Urinary bladder (tissue), 4 donors: ENCODE measurements at places on chromosomes 7 and 10. TPM values are rescaled to one million over a fixed set of nuclear protein-coding genes. Genes with fewer than 3 reads are reported as not detected.
A peak's percentile ranks its signal among the peaks of the same experiment; 100 is the strongest.

DNA sequence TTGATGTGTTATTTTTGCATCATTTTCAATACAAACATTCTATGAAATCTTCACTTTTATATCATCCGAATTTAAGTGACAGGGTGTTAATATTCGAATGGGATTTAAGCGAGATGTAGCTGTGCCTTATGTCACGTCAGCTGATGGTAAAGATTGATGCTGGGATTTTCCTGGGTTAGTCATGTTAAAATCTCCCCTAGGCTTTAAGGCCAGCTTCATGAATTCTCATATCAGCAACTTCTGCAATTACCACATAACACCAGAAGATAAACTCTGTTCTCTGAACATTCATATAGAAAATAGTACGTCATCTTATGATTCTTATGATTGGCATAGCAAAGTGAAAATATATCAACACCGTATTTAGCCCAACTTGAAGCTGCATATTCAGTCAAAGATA is 669.2 kb downstream of the PCDH15 start:
- no peak for DNase-seq

DNA sequence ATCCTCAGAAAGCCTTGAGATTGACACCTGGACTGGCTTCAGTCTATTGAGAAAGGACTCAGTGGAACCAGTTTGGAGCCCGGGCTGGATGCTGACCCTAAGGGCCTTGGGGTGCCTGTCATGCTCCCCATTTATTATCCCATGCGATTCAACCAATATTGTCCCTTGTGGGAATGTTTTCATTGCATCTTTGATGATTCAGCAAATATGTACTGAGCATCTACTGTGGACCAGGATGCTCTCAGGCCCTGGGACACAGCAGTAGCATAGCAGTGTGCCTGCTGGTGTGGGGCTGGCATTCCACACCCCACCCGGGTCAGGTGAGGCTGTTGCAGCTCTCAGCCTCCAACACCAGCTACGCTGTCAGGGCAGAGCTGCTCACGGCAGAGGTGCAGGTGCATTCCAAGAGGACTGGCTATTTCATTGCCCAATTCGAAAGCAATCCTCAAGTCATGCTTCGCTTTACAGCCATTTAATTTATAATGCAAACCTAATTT is 586.0 kb downstream of the TCERG1L start:
- DNase-seq: no peak

- no peak for DNase-seq
Measured at GRCh38 chr10:132198381-132199181, 11.8 kb downstream of the DPYSL4 start.

- no peak for DNase-seq
Measured at GRCh38 chr7:2528481-2529095, 9.0 kb downstream of the LFNG start.

DNA sequence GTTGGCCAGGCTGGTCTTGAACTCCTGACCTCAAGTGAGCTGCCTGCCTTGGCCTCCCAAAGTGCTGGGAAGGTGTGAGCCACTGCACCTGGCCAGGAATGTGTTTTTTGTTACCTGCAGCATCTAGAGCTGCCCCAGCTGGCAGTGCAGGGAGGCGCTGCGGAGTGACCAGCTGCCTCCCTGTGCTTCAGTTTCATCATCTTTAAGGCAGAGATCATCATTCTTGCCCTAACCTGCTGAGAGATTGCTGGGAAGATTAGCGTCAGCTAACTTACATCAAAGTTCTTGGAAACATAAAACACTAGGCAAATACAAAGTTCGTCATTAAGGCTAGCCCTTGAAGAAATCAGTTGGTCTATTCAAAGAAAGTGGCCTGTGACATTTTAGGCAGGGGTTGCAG is 2.3 kb downstream of the ZNF282 start:
- no peak for DNase-seq

DNA sequence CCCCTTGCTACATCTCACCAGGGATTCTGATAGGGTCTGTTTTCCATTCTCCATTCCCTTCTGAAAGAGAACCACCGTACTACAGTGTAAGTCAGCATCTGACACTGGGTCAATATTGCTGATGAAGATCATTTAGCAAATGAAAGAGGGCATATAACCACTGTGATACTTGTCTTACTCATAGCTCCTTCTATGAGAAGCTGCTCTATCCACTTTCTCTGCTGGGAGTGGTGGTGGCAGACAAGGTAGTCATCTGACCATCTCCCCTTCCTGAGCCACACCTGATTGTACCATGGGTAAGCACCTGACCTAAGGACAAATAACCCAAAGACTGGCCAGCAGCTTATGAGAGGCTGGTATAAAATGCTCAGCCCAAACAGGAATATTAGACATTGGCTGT is 220.4 kb downstream of the DOCK4 start:
- no peak for DNase-seq

- DNase-seq: peak; percentile 52
Measured at GRCh38 chr10:99996671-99997648, 12.8 kb downstream of the DNMBP start.

DNA sequence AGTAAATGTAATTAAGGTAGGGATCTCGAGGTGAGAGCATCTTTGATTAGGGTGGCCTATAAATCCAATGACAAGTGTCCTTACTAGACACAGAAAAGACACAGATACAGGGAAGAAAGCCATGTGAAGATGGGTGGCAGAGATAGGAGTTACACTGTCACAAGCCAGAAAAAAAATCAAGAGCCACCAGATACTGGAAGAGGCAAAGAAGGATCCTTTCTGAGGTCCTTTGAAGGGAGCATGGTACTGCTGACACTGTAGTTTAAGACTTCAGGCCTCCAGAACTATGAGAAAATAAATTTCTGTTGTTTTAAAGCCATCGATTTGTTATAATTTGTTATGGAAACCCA is 56.6 kb downstream of the MKLN1 start:
- DNase-seq: no peak

DNA sequence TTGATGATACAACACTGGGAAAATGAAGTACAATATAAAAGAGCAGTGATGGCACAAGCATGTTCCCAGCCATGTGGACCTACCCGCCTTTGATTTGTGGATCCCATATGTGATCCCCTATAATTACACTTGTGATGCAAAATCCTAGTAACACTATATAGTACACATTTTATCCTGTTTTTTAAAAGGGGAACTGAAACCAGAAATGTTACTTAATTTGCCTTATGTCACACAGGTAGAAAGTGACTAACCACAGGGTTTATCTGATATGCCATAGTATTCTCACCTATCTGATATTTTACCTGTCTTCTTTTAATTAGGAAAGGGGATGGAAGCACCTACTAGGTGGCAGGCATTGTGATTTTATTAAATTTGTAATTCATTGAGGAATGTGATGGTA is 35.0 kb downstream of the ARMC3 start:
- DNase-seq: no peak

DNA sequence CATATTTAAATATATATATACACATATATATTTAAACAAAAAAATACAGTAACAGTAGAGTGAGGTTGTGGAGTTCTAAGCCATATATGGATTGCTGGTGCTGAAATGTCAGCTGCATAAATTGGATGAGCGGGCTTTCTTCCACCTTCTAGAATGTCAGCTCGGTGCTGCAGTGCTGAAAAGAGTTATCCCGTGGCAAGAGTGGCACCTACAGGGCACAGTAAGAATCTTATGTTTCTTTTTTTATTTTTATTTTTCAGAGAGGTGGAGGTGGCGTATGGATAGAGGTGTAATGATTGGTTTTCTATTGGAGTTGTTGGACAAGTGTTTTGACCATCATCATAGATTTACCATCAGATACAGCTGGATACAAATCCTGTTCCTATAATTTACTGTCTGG is 86.2 kb upstream of the DYNC1I1 start:
- DNase-seq: no peak

GRCh38 chr7:27123477-27124053 is 7.0 kb downstream of the HOXA4 start:
- DNase-seq: no peak

DNA sequence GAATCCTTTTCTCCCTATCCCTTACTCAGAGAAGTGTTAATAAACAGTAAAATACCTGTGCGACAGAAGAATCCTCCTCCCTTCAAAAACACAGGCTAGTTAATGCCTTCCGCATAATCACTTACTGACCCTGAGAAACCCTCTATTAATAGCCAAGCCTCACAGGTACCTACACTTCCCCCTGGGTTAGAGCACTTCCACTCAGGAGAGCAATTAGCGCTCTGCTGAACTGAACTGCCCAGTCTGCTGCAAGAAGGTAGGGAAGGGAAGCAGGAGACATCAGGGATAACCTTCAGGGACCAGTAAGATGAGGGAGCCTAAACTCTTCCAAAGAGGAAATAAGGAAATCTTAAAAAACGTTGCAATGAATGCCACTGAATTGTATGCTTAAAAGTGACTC is 39.6 kb downstream of the KIAA1549 start:
- DNase-seq: no peak

- no peak for DNase-seq
Measured at GRCh38 chr7:134696261-134696660, 49.6 kb downstream of the BPGM start.

GRCh38 chr10:130687566-130687965 is 551.4 kb downstream of the GLRX3 start:
- DNase-seq: no peak

DNA sequence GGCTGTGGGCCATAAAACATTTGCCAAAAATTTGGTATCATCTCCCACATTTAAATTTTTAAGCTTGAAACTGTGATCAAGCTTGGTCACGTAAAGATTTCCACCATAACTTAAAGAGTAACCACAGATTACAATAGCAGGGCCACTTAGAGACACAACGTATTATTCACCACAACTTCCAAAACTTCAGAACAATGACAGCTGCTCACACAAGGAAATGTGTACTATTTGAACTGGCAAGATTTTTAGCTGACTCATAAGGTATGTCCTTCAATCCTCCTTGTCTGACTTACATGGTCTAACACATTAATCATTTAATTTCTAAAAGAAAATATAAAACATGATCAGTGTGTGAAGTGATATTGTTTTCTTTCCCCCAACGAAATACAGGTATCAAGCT is 234.5 kb downstream of the PARD3 start:
- no peak for DNase-seq

GRCh38 chr7:70040970-70041766 is 442.9 kb downstream of the AUTS2 start:
- peak; percentile 23 for DNase-seq

GRCh38 chr10:100993986-100994708 is 5.5 kb upstream of the LZTS2 start:
- DNase-seq: no peak

- DNase-seq: no peak
Measured at GRCh38 chr7:23462846-23463245, 7.4 kb downstream of the IGF2BP3 start.

- no peak for DNase-seq
Measured at GRCh38 chr7:26305090-26305868, 13.6 kb downstream of the SNX10 start.

The ADCY1 gene
- 1.2 TPM for polyA plus RNA-seq

The NEUROG3 gene
- polyA plus RNA-seq: not detected

The FAM131B gene
- 3.2 TPM for polyA plus RNA-seq

The HMX2 gene
- polyA plus RNA-seq: not detected

The NPS gene
- polyA plus RNA-seq: not detected

The LRRC18 gene
- 0.47 TPM for polyA plus RNA-seq

The LRRC4 gene
- 0.98 TPM for polyA plus RNA-seq
